Stimulated activated CD8-positive, alpha-beta memory T cell treated with anti-CD3 and anti-CD28 coated beads, Interleukin-15, amount 100 ng/mL, for 4 hours (primary cell): ENCODE measurements at places on chromosomes 4 and X.

- no peak for DNase-seq
These were observed 21.5 kb upstream of the HTRA3 start for GRCh38 chr4:8248091-8248490.

GRCh38 chr4:75557696-75558095 is 1.8 kb downstream of the ODAPH start:
- no peak for DNase-seq

DNA sequence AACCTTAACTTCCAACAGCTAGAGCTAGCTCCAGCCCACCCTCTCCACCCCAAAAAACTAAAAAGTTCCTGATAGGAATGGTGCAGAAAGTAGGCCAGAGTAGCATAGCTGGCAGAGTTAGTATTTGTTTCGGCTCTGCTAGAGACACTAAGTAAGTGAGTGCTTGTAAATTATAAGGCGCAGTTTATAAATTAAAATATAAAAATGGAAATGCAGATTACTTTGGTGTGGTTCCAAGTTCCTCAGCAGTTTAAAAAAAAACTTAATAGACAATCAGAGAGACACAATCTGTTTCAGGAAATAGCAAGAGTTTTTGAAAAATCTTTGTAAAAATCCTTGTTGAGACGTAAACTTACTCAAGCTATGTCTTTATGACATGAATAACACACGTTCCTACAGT is 2.8 kb upstream of the LGI2 start:
- DNase-seq, result no peak

GRCh38 chr4:113083346-113083745 is 33.9 kb downstream of the ANK2 start:
- DNase-seq, result no peak

GRCh38 chr4:2042204-2042946 is 16.8 kb upstream of the NAT8L start:
- DNase-seq, result no peak

DNA sequence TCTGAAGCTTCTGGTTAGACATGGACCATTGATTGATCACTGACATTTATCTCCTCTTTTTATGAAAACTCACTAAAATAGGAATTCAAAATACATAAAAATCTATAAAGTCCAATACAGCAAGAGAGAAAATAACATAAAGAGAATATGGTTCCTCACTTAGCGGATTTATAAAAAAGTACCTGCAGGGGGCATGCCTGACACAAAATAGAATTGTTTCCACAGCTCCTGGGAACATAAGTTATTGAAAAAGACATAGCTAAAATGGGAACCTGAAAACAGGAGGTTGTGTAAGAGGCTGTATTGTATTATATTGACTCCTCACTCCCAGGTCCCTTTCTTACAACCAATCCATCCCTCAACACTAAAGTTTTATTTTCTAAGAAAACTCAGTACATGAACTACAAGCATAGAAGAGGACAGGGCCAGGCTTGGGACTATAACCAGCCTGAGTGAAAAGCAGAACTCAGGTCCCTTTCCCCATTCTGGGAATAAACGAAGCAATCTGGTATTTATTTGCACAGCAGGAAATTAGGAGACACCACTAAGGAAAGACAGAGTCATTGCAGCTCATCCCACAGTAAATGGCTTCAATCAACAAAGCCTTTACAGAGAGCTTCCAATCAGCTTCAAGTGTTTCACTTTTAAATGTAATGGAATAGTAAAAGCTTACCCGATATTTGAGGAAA is 121.1 kb upstream of the NDST4 start:
- DNase-seq, result no peak
